ENCODE measurements at places on chromosomes 5 and 9.

DNA sequence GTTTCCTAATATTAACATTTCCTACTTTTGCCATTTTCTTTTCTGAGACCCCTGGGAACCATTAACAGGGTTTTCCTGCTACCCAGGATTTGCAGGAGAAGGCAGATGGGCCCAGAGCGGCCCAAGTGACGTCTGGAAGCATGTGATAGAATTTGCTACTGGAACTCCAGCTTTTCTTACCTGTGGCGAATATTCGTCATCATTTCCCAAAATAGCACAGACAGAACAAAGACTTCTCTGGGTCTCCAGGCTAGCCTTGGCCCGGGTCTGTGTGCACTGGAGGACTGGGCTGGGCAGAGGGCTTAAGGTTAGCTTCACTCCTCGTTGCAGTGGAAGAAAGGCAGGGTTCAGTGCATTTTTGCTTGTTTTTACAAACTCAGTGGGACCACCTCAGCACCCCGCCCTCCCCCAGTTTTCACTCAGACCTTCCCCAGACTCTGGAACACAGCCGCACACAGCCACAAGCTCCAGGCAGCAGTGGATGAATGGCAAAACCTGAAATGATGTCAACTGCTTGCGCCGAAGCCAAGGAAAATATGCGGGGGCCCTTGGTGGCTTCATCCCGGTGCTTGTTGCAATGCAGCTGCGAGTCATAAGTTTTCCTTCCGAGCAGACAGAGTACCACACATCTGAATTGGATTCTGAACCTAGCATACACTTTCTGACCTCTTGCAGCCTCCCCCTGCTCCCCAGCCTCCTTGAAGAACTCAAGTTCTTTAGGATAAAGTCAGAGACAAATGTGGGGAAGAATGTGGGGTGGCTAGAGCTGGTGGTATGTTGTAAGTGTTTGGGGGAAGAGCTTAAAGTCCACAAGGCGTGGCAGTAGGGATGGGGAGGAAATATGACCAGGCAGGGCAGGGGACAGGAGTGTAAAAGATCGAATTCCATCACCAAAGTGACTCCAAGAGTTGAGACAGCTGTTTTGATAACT lies 586.0 kb downstream of the CCDC171 start:
- no peak for DNase-seq

DNA sequence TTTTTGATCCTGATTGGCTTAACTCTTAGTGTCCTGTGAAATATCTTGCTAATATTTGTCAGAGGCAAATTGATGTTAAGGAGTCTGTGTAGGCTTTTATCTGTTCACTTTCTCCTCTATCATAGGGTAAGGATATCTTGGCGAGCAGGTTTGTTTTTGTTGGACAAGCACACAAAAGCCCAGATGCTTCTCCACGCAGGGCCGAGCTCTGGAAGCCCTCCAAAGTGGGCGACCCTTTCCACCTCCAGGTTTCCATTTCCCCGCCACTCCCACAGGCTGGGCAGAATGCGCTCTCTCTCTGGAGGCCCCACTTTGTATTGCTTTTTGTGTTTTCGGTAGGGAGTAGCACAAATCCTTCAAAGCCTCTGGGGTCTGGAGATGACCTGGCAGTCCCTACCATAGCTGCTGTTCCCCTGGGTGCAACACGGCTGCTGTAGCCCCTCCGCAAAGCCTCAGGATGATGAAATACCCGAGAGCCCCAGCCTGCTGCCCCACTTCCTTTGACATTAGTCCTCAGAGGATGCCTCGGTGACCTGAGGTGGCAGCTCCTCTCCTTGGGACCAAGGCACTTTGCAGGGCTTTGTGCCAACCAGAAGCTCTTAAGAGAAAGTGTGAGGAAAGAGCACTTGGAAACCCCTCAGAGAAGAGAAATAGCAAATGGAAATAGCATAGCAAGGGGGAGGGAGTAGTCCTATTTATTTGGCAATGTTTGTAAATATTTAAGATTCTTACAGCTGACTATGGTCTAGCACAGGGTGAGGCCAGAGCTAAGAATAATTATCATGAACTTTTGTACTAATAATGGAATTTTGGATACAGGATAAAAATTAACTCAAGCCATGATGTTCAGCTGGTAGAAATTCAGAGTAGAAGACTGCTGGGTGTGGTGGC lies 122.8 kb downstream of the ARHGEF28 start:
- no peak for DNase-seq

GRCh38 chr9:29038332-29038731 lies 1465.1 kb upstream of the C9orf72 start:
- no peak for DNase-seq

DNA sequence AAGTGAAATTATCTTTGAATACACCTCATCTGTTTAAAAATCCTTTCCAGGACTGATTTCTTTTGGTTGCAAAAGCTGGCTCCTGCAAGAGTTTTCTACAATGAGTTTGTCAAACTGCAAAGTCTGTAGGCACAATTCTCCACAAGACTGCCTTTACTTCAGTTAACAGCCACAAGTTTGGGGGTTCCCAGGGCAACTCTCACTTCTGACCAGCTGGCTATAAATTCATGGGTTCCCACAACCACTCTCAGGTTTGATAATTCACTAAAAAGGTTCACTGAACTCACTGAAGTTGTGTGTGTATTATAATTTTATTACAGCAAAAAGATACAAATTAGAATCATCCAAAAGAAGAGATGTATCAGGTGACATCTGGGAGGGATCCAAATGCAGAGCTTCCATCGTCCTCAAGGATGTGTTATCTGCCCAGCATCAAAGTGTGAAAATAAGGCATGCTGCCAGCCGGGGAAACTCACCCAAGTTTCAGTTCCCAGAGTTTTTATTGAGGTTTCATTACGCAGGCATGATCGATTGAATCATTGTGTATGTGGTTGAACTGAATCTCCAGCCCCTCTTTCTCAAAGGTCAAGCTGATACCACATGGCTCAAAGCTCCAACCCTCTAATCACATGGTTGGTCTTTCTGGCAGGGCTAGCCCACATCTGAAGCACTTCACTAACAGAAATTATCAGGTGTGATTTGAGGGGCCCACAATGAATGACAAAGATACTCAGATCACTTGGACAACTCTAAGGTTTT lies 19.0 kb upstream of the PSIP1 start:
- DNase-seq: no peak

GRCh38 chr9:98129451-98129881 lies 10.4 kb upstream of the TRIM14 start:
- peak; percentile 39 for DNase-seq
